Activated T-helper 1 cell treated with anti-CD3 and anti-CD28 coated beads, Interleukin-2, amount 50 U/mL, for 16 hours (primary cell): ENCODE measurements at places on chromosomes 12 and 14.

GRCh38 chr14:76968621-76969063, 59.9 kb downstream of the IRF2BPL start:
- DNase-seq: no peak

DNA sequence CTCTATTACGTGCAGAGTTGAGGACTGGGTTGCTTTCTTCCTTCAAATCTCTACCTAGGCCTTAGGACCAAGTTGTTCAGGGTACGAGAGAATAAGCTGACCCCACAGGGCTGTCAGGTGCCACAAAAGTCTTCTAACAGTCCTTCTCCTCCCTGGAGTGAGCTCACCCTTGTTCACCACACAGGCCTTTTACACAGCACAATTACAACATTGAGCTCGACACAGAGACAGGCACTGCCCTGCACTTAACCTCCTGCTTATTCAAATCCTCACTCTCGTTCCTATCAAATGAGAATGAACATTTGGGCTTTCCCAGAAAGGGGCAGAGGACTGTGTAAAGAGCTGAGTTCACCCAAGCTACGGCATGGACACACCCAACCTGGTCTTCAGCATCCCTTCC, 2.4 kb downstream of the GALNT6 start:
- no peak for DNase-seq

GRCh38 chr14:89660166-89660565, 243.1 kb upstream of the FOXN3 start:
- DNase-seq: no peak

DNA sequence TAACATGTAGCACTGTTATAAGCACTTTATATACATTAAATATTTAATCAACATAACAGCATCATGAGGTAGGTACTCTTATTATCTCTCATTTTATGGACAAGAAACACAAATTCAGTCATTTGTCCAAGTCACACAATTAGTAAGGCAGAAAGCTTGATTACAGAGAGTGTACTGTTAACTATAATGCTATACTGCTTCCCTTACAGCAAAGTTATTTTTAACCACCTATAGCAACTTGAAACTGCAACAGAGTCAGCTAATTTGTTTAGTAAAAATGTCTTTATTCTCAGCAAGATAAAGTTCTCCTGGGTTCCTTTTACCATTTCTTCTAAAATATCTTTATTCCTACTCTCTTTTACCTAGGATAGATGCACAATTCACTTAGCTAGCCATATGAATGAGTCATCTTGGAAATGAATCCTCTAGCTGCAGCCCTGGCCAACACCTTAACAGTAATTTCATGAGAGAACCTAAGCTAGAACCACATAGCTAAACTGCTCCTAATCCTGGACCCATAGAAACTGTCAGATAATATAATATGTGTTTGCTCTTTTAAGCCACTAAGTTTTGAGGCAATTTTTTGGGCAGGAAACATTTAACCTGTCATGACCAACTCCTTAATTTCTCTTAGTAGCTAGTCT, 90.2 kb upstream of the HECTD1 start:
- DNase-seq: no peak
